ENCODE measurements at places on chromosomes 7 and 10. TPM values are rescaled to one million over a fixed set of nuclear protein-coding genes. Genes with fewer than 3 reads are reported as not detected.
A peak's percentile ranks its signal among the peaks of the same experiment; 100 is the strongest.

- H3K27me3 ChIP-seq: no peaks in the 10 kb centered on the region
- H3K4me3 ChIP-seq: no peak overlapping the region
- H3K4me1 ChIP-seq: no peaks in the 10 kb centered on the region
- no peak for DNase-seq
- H3K27ac ChIP-seq: no peak overlapping the region
Measured at GRCh38 chr7:36171503-36171902, 18.4 kb downstream of the EEPD1 start.

GRCh38 chr7:28114056-28114455, 66.5 kb downstream of the JAZF1 start:
- no peaks in the 10 kb centered on the region for H3K36me3 ChIP-seq
- no peaks in the 10 kb centered on the region for H3K27me3 ChIP-seq
- H3K4me1 ChIP-seq: no peaks in the 10 kb centered on the region
- no peak overlapping the region for H3K4me3 ChIP-seq

DNA sequence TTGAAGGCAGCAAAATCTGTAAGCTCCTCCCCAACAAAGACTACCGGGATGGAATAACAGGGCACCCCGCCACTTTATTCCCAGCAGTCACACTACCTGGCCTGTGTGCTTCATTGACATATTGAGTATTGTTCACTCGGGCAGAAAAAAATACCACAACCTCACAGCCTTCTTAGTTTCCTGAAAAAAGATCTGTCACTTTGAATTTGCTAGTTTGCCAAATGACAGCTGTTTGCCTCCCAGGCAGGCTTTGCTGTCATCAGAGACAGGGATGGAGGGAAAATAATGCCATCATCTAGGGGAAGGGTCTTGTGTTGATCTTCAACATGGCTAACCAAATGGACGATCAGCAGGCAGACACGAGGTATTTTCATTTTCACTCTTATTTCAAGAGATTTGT, 26.9 kb downstream of the BMPER start:
- no peak overlapping the region for H3K27ac ChIP-seq
- no peaks in the 10 kb centered on the region for H3K36me3 ChIP-seq
- H3K27me3 ChIP-seq: no peaks in the 10 kb centered on the region
- H3K4me1 ChIP-seq: no peaks in the 10 kb centered on the region

PUS7 gene
- total RNA-seq: 10.9 TPM

DNA sequence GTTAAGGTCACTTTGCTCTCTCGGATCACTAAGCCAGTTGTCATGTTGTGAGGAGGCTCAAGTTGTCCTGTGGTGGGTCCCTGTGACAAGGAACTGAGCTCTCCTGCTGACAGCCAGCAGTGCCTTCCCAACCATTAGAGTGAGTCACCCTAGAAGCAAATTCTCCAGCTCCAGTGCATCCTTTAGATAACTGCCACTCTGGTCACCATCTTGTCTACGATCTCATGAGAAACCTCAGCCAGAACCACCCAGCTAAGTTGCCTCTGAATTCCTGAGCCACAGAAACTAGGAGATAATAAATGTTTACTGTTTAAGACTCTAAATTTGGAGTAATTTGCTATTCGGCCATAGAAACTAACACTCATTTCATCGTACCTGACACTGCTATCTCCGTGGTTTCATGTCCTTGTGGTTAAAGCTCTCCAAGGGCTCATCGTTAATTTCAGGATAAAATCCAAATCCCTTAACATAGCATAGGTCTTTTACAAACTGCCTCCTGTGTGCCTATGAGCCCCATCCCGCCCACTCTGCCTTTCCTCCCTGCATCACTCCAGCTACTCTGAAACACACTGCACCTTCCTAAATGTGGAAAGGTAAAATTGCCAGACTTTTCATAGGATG, 56.5 kb upstream of the WIPF3 start:
- no peak overlapping the region for H3K4me3 ChIP-seq
- H3K4me1 ChIP-seq: no peaks in the 10 kb centered on the region
- no peak for DNase-seq
- no peaks in the 10 kb centered on the region for H3K27me3 ChIP-seq
- H3K36me3 ChIP-seq: no peaks in the 10 kb centered on the region
- no peak overlapping the region for H3K27ac ChIP-seq

DNA sequence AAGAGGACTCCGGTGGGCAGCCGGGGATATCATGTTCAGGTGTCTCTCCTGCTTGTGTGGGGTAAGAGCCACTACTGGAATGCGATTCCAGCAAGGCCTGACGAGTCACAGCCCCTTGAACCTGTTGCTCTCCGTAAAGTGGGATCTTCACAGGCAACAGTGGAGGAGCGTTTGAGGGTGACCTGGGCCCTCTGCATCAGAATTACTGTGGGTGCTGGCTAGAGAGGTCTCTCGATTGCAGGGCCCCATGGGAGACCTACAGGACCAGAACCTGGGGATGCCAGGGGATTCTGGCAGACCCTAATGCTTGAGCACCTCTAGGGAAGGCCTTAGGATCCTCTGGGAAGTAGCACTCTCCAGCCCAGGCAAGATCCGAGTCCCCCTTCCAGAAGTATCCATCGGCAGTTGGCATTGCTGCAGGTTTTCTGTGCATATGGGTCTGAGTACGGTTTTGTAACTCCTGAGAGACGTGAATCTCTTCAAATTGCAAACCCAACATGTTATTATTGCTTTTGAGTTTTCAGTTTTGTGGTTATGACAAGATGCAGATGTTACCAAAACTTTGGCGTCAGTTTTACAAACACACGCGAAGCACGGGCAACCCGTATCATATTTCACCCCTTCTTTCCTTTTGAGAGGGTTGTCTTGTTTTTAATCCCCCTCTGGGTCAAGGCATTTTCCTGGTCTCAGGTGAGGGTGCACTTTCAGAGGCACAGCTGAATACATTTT, 4.6 kb downstream of the MGMT start:
- peaks cover 22% of the 10 kb centered on the region for H3K4me1 ChIP-seq
- DNase-seq: no peak
- no peaks in the 10 kb centered on the region for H3K27me3 ChIP-seq
- no peak overlapping the region for H3K27ac ChIP-seq
- no peaks in the 10 kb centered on the region for H3K36me3 ChIP-seq
- no peak overlapping the region for H3K4me3 ChIP-seq

- DNase-seq: no peak
- H3K4me3 ChIP-seq: no peak overlapping the region
- H3K4me1 ChIP-seq: no peaks in the 10 kb centered on the region
- H3K27ac ChIP-seq: no peak overlapping the region
- no peaks in the 10 kb centered on the region for H3K27me3 ChIP-seq
Measured at GRCh38 chr7:33325754-33326484, 196.6 kb downstream of the BBS9 start.

DNA sequence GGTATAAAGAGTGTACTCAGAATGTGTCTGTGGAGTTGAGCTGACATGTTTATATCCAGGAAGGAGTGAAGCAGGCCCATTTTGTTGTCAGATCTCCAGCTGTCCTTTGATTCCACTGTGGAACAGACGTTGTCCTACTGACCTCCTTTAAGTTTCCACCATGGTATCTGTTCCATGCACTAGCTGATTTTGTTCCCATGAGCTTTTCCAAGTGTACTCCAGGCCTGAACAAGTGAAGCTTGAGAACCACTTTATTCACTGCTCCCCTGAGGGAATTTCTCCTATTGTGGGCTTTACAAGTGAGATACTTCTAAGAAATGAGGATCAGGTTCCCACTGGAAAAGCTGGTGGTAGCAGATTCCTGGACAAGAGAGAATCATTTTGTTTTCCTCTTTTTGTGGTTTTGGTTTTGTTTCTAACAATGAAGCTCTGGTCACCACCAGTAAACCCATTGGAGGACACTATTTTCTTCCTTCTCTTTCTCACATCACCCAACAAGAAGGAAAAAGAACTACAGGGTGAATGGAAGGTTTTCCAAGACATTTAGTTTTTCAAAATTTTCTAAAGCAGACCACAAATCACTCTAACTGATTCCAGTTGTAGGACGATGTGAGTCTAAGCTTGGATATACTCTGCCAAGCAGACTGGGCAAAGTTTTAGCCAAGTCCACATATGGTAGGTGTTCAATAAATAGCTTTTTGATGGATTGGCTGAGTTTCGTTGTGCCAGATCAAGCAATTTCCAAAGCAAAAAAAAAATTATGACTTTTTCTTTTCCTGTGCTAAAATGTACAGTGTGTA, 144.2 kb downstream of the JCAD start:
- H3K36me3 ChIP-seq: no peaks in the 10 kb centered on the region
- DNase-seq: peak; percentile 13
- no peaks in the 10 kb centered on the region for H3K4me1 ChIP-seq
- H3K27ac ChIP-seq: peak overlapping the region; percentile 1
- H3K27me3 ChIP-seq: no peaks in the 10 kb centered on the region

DNA sequence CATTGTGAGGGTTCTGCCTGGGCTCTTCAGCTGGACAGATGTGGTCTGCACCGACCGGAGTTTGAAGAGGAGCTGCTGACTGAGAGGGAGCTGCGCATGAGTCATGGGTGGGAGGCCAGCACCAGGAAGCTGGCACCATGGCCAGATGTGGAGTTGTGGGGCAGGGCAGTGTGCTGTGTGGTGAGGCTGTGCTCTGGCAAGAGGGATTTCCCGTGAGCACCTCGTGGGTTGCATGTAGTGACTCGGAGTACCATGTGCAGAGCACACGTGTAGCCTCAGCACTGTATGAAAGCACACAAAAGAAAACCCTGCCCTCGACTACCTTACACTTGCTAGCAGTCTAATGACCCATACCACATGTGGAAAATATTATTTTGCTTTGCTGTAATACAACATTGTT, 103.4 kb downstream of the WNT2 start:
- H3K36me3 ChIP-seq: no peaks in the 10 kb centered on the region
- no peaks in the 10 kb centered on the region for H3K27me3 ChIP-seq
- H3K27ac ChIP-seq: no peak overlapping the region
- peaks cover 20% of the 10 kb centered on the region for H3K4me1 ChIP-seq
- no peak overlapping the region for H3K4me3 ChIP-seq

DNA sequence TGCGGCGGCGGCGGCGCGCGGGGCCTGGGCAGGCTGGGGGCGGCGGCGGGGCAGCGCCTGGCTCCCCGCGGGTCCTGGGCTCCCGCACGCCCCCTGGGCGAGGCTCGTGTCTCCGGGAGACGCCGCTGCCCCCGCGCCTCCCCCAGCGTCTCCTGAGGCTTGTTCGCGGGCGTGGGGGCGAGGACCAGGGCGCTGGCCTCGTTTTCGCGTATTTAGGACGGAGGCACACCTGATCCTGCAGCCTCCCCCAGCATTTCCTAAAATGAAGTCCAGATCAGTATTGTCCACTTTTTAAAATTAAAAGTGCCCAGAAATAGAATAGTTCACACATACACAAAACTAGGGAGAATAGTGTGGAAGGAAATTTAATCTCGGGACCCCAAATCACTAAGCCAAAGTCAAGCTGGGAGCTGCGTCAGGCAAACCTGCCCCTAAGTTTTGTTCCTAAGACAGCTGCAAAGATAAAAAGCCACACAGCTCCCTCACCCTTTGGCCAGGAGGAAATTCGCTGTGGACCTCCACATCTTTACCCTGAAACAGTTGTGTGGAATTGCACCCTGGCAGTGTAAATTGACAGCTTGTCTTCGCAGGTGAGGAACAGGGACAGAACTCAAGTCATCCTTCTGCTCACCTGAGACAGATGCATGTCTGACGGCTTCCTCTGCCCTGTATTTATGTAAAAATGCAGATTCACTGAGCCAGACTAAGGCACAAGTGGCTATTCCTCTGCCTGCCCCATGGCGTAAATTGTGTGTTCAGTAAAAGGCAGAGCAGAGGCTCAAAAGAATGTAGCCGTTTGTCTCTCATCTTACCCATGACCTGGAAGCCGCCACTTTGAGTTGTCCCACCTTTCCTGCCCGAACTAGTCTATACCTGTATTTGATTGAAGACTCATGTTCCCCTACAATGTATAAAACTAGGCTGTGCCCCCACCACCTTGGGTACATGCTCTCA, 740 bp downstream of the GALNT11 start:
- peaks cover 11% of the 10 kb centered on the region for H3K4me1 ChIP-seq
- no peaks in the 10 kb centered on the region for H3K27me3 ChIP-seq
- peak overlapping the region; percentile 78 for H3K4me3 ChIP-seq
- no peaks in the 10 kb centered on the region for H3K36me3 ChIP-seq
- peak overlapping the region; percentile 99 for H3K27ac ChIP-seq
- DNase-seq: no peak

SLC39A12 gene
- not detected for total RNA-seq

- no peaks in the 10 kb centered on the region for H3K36me3 ChIP-seq
- no peak overlapping the region for H3K4me3 ChIP-seq
- H3K27ac ChIP-seq: peak overlapping the region; percentile 76
- peaks cover 30% of the 10 kb centered on the region for H3K4me1 ChIP-seq
- DNase-seq: peak; percentile 25
- H3K27me3 ChIP-seq: no peaks in the 10 kb centered on the region
Measured at GRCh38 chr10:91603931-91604331, 28.9 kb downstream of the PPP1R3C start.

TAS2R5 gene
- total RNA-seq: 5.1 TPM

ATP6V0E2 gene
- 13.6 TPM for total RNA-seq

CPVL gene
- total RNA-seq: 26.2 TPM

CDC14C gene
- 0.23 TPM for total RNA-seq

ZNF12 gene
- total RNA-seq: 18.5 TPM

ZSCAN25 gene
- total RNA-seq: 11.4 TPM

GRCh38 chr7:150735596-150736358, 1.4 kb upstream of the GIMAP5 start:
- DNase-seq: no peak
- no peaks in the 10 kb centered on the region for H3K4me1 ChIP-seq
- H3K4me3 ChIP-seq: no peak overlapping the region
- H3K27me3 ChIP-seq: peaks cover 29% of the 10 kb centered on the region

TSPAN33 gene
- 10.4 TPM for total RNA-seq

DNAH11 gene
- total RNA-seq: 0.43 TPM

ENTPD1 gene
- 8.9 TPM for total RNA-seq

GNGT1 gene
- not detected for total RNA-seq

GRCh38 chr7:136688601-136689000, 179.9 kb upstream of the CHRM2 start:
- no peak overlapping the region for H3K27ac ChIP-seq
- no peaks in the 10 kb centered on the region for H3K27me3 ChIP-seq
- no peak overlapping the region for H3K4me3 ChIP-seq
- H3K36me3 ChIP-seq: no peaks in the 10 kb centered on the region
- no peak for DNase-seq
- no peaks in the 10 kb centered on the region for H3K4me1 ChIP-seq

- no peak for DNase-seq
- no peaks in the 10 kb centered on the region for H3K36me3 ChIP-seq
- no peak overlapping the region for H3K27ac ChIP-seq
- H3K4me1 ChIP-seq: peaks cover 8% of the 10 kb centered on the region
Measured at GRCh38 chr10:113626809-113627355, 37.0 kb downstream of the NRAP start.

OR2A42 gene
- total RNA-seq: not detected

- H3K36me3 ChIP-seq: no peaks in the 10 kb centered on the region
- no peak overlapping the region for H3K27ac ChIP-seq
- H3K27me3 ChIP-seq: no peaks in the 10 kb centered on the region
Measured at GRCh38 chr10:33664070-33664469, 329.6 kb upstream of the NRP1 start.
